Germinal center (tissue), 1 donor: ENCODE measurements at places on chromosomes 7 and 10.

GRCh38 chr7:99699946-99700345, 20.1 kb upstream of the CYP3A5 start:
- no peak for DNase-seq

- DNase-seq: no peak
These were observed 33.2 kb downstream of the ABCC2 start for GRCh38 chr10:99815621-99816020.

DNA sequence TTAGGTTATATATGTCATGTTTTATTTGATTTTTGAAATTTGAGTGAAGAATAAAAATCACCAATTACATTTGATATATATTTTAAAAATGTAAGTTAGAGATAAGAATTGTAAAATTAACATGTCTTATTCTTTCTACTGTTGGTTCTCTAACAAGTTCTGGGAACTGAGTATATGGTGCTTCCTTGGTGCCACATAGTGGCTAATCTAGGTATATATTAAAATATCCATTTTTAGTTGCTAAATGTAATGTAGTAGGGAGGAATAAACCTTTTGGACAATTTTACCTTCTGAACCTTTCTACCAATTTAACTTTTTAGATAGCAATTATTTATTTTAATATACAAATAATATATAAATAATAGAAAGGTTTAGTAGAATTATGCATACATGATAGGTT, 17.5 kb downstream of the CFAP69 start:
- peak; percentile 5 for DNase-seq

DNA sequence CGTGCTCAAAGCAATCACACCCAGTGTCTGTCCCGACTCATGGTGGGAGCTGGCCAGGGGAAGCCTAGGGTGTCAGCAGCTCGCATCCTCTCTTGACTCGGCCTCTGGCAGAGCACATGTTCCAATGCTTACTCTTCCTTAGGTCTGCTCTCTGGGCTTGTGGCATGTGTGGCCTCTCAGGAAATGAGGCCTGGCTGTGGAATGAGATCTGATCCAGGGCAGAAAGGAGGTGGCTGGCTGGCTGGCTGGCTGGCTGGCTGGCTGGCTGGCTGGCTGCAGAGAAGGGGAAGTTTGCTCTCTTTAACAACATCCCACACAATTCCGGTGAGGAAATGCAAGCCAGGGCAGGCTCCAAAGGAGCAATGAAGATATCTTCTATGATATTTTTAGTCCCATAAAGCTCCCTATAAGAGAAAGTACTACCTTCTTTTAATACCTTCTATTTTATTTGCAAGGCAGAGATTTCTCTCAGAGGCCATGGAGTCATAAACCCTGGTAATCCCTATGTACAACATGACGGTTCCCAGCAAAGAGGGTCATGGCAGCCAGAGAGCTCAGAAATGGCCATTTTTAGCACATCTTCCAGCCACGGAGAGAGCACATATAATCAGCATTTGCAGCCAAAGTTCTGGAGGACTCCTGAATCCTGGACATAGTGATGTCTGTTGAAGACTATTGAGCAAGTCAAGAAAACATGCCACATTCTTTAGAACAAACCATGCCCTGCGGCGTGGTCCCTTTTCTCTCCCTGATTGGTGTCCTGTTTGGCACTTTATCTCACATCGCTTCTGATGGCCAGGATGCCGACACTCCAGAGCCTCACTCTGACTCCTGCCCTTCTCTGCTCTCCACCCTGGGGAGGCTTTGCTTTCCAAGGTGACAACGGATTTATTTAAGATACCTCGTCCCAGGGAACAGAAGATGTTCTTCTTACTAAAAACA, 153.7 kb downstream of the FANK1 start:
- DNase-seq: no peak

GRCh38 chr7:96273716-96274115, 48.2 kb downstream of the SLC25A13 start:
- DNase-seq: no peak

DNA sequence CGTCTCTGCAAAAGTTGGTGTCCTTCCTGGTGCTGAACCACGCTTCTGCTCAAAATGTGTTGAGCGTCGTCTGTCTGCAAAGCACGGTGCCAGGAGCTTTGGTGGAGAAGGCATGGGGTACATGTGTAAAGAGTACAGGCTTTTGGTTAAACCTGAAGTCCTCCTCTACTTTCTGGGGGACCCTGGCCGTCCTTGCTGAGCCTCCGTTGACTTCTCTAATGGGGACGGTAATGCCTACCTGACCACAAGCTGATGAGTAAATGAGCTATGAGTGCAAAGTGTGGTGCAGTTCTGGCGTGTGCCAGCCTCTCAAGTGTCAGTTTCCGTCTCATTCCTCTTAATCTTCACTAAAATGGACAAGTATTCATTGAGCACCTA, 527 bp upstream of the HERPUD2 start:
- peak; percentile 3 for DNase-seq

DNA sequence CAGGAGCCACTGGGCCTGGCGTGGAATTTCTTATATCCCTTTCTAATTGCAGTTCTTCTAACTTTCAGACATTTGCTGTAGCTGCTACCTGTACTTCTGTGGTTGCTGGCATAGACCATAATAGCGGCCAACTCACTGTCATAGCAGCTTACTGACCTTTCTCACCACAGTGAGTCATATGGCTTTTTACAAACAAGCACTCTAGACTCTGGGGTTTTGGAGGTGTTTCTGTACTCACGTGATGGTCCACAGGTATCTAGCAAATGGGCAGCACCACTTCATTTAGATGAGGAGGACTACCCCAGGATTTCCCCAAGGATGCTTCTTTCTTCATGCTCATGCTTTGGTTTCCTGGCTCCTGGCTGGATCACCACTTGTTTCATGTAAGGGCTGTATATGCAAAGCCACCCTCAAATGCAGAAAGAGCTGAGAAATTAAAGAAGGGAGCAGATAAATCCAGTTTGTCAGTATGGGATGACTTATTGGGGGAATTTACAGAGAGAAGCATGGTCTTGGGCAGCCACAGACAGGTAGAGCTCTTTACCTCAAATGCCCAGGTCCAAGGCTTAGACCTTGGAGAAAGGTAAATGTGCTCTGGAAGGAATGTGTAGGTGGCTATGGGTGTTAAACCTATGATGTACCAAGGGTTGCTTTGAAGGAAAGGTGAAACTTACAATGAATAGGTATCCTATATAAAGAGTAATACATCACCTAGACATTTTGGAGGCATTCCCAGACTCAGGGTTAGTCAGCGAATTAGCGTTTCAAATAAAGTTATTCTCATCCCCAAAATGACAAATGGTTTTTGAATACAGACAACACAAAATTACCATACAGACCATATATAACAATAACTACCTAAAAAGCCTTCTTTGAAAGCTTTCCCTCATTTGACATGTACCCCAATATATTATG, 15.9 kb upstream of the SLC25A16 start:
- no peak for DNase-seq

GRCh38 chr7:129007572-129007971, 47.3 kb downstream of the TNPO3 start:
- no peak for DNase-seq
